ENCODE measurements at places on chromosomes 5 and 9.

GRCh38 chr5:59272809-59273427 lies 620.6 kb downstream of the PDE4D start:
- no peak for DNase-seq

DNA sequence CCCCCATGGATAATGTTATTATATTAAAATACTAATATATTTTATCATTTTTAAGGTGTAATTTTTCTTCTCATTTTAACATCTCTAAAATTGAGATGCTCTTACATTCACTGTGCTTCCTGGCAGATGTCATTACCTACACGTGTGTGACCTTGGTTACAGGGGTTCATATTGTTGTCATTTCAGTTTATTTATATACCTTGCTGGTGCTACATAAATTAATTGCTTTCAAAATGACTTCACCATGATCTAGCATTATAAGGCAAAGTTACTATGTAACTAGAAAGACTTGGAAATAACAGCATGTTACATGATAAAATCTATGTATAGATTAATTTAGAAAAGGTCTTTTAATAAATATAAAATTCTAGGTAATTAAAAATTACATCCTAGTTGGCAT lies 60.9 kb downstream of the ARHGEF28 start:
- DNase-seq = no peak

DNA sequence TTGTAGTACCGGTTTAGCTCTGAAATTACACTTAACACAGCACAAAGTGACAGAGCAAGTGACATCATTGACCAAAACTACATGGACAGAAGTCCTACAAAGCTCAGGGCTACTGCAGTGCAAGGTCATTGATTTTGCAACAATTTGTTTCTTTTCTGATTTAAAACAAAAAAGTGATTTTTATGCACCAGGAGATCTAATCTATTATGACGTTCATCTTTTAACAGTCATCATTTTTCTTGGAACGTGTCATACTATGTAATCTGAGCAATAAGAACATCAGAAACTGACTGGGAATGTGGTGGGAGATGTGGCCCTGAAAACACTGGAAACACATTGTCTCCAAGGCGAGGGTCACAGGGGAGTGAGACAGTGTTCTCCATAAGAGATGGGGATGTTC lies 17.4 kb upstream of the ZFAND5 start:
- no peak for DNase-seq

DNA sequence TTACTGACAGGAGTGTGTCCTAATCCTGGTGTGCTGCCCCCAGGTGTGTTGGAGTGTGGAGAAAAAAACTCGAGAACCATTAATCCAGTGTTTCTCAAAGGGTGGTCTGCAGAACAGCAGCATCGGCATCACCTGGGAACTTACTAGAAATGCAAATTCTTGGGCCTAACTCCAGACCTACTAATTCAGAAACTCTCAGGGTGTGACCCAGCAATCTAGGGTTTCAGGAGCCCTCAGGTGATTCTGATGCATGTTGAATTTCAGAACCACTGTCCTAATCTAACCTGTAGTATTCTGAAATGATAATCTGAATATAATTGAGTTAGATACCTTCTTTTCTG lies 30.0 kb upstream of the IL6ST start:
- DNase-seq = no peak

GRCh38 chr5:122165559-122166078 lies 36.3 kb downstream of the ZNF474 start:
- no peak for DNase-seq

- DNase-seq = no peak
Measured at GRCh38 chr5:35308421-35308820, 78.1 kb upstream of the PRLR start.

DNA sequence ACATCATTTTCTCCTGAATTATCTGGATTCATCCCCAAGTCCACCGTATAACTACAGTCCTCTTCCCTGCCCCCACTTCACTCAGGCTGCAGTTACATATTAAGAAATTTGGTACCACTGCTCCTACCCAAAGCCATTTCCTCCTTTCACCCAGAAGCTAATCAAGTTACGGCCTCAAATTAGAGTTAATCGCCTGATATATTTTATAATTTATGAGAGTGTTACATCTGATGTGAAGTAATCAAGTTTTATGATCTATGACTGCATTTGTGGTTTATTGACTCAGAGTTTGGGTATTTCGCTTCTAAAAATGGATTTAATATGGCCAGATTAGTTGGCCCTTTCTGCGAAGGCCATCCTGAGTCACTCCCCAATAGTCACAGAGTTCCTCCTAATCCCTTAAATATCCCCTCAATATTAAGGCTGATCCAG lies 223.6 kb upstream of the KIF2A start:
- DNase-seq = no peak

- no peak for DNase-seq
Measured at GRCh38 chr9:127862075-127863011, 7.9 kb upstream of the ENG start.

- no peak for DNase-seq
Measured at GRCh38 chr5:158570502-158570901, 529.2 kb downstream of the EBF1 start.

- DNase-seq = no peak
Measured at GRCh38 chr5:6391151-6391550, 12.8 kb upstream of the MED10 start.

DNA sequence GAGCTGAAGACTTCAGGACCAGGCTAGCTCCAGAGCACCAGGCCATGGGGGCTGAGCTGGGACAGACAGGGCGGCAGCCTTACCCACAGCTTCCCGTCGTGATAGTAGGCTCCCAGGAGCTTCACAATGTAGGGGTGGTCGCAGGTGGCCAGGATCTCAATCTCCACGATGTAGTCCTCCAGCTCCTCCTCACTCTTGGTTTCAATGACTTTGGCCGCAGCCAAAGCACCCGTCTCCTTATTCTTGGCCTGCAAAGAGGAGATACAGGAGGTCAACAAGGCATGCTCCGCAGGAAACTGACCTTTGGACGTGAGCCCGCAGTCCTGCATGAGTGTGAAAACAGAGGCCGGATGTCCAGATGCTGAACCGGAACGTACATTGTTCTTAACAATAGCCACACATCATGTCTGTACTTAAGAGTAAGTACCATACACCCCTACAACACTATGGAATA lies 31.5 kb downstream of the STK10 start:
- DNase-seq = no peak

GRCh38 chr9:120928015-120928482 lies 1.5 kb upstream of the TRAF1 start:
- no peak for DNase-seq

DNA sequence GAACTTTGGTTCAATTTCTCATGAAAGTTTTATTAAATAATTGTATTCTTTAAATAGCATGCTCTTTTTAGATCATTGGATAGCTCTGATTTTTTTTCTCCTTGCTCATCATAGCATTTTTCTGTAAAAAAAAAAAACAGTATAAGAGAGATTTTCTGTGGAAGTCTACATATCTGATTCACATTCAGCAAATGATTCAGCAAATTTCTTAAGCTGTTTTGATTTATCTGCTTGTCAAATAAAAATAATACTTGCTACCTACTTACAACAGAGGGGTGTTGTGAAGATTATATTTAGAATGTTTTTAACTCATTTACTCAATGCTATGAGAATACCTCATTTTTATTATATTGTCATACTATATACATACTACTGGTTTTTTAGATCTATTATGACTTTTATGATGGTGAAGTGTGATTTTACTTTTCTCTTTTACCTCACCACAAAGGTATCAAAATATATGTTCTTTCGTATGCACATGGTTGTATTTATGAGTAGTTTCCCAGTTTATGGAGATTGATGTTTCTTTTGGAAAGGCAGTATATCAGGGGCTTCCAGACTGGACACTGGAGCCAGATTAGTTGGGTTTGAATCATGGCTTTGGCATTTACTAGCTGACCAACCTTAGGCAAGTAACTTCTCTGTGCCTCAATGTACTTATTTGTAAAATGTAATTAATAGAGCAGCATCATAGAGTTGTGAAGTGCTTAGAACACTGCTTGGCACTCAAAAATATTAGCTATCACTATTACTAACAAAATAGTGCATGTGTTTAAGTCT lies 25.5 kb downstream of the TNPO1 start:
- no peak for DNase-seq

DNA sequence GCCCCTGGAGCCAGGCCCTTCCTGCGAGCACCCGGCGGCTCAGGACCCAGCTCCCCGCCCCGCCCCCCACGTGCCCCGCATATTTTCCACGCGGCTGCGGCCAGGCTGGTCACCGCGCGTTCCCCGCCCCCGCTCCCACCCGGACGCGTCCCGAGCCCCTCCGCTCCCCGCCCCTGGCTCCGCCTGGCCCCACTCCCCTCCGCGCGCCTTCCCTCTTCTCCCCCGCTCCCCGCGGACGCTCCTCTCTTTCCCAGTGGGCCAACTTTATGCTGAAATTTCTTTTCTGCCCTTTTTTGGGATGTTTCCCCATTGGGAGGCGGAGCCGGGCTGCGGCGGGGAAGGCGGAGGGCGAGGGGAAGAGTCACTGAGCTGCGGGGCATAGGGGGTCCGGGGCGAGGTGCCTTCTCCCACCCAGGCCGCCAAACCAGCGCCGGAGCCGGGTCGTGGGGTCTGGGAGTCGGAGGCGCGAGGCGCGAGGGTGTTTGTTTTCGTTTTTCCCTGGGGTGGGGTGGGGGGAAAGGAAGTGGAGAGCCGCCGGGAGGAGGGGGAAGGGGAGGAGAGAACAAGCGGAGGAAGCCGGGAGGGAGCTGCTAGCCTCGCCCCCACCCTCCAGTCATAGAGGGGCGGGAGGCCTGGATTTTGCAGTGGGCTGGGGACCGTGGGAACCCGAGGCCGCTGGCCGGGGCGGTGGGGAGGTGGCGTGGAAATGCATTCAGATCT lies 1.0 kb upstream of the TPM2 start:
- no peak for DNase-seq

- no peak for DNase-seq
Measured at GRCh38 chr5:61575103-61575502, 243.0 kb downstream of the ZSWIM6 start.

DNA sequence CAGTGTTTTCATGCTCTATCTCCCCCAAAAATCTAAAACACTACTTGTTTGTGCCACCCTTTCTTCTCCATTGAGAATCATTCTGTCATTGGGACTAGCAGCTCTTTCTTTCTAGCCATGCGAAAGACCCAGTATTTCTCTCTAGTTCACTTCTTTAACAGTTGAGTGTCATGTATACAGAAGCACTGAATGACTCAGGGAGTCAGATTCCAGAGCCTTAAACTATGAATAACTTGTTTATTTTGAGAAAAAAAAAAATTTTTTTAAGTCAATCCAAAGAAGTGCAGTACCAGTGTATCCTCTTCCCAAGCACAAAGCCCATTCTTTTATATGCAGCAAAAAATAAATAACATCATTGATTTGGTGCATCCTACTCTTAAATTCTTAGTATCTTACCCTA lies 415.4 kb upstream of the GRAMD2B start:
- no peak for DNase-seq

- no peak for DNase-seq
Measured at GRCh38 chr9:13952906-13953305, 361.0 kb downstream of the NFIB start.

DNA sequence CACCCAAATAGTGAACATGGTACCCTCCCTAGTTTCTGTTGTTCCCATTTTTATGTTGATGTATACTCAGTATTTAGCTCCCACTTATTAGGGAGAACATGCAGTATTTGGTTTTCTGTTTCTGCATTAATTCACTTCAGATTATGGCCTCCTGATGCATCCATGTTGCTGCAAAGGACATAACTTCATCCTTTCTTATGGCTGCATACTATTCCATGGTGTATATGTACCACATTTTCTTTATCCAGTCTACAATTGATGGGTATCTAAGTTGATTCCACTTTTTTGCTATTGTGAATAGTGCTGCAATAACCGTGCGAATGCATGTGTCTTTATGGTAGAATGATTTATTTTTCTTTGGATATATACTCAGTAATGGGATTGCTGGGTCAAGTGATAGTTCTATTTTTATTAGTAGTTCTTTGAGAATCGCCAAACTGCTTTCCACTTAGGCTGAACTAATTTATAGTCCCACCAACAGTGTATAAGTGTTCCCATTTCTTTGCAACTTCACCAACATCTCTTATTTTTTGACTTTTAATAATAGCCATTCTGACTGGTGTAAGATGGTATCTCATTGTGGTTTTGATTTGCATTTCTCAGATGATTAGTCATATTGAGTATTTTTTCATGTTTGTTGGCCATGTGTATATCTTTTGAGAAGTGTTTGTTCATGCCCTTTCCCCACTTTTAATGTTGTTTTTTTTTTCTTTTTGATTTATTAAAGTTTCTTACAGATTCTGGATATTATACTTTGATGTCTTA lies 79.6 kb downstream of the SMIM15 start:
- DNase-seq = no peak

DNA sequence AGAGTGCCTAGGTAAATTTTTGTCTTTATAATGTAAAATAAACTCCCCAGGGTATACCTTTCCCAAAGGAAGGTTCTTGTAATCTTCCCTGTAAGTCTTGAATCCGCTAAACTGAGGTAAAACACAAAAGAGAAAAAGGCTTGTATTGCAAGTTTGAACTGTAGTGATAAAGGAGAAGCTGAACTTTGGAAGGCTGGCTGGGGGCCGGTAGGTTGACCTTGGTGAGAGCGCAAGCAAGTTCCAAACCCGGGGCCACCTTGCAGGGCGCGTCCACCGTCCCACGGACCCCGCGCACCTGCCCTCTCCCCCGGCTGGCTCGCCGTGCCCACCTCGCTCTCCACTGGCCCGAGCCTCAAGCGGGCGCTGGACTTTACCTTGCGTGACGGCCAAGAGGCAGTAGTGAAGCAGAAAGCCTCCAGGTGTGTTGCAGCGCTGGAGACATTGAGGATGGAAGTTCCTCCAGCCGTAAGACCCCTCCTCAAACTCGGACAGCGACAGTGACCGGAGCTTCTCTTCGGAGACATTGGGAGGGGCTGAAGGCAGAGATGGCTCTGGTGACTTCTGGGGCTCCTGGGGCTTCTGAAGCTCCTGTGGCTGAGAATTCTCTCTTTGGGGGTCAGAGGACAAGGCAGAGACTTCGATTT lies 428 bp downstream of the SLCO4C1 start:
- DNase-seq = no peak

DNA sequence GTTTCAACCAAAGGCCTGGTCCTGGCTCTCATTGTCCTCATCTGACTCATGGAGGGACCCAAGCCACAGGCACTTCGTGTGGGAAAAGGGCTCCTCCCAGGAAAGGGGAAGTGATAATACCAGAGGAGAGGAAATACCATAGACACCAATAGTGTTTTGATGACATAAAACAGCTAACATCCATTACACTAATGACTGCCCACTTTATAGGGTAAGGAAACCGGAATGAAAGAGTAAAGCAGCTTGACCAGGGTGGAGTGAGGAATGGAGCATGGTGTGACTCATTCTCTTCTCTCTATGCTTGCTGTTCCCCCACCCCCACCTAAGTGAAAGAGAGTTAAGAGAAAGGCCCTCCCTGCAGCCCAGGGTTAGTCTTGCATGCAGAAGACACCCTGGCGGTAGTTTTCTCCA lies 67.4 kb upstream of the HRH2 start:
- no peak for DNase-seq
